ENCODE measurements at places on chromosomes 4 and X.

GRCh38 chr4:121155893-121156292 lies 8.2 kb downstream of the TNIP3 start:
- DNase-seq = no peak

DNA sequence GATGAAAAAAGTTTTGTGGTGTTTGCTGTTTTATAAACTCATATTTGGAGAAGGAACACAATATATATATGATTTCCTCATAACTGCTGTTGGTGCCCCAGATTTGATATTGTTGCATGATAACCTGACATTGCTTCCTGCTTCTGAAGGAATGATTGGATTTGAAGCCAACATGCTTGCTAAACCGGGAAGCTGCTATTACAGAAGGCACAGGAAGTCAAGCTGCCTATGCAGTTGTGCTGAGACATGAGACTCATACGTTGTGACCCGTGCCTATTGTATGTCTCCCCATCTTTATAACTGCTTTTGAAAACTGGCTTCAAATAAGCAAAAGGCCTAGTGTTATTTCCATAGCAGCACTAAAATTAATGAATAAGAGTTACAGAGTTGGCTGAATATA lies 32.9 kb downstream of the GAB1 start:
- no peak for DNase-seq

GRCh38 chrX:119107206-119107605 lies 20.4 kb downstream of the KIAA1210 start:
- no peak for DNase-seq

DNA sequence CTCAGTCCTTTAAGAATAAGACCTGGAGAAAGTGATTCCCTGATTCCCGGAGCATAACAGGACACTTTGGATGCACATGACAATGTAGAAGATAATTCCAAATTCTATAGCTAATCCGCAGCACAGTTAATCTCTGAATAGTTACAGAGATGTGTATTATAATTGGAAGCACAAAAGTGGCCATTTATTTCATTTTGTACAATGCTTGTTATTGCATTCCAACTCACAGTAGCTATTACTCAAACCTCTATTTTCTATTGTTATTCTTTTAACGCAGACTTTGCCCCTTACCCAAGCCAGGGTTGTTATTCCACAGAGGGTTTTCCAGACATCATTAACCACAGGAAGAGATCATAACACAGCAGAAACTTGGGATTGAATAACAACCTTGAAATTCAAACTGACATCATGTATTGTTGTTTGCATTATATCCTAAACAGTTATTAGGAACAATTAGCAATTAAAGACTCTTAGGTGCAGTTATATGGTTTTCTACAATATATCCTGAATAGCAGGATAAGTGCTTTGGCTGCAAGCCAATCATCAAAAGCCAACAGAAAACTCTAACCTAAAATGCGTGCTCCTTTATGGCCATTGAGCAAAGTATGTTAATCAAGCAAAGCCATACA lies 984.0 kb upstream of the TENM3 start:
- DNase-seq = peak; percentile 21
